ENCODE measurements at places on chromosomes 7 and 10.

DNA sequence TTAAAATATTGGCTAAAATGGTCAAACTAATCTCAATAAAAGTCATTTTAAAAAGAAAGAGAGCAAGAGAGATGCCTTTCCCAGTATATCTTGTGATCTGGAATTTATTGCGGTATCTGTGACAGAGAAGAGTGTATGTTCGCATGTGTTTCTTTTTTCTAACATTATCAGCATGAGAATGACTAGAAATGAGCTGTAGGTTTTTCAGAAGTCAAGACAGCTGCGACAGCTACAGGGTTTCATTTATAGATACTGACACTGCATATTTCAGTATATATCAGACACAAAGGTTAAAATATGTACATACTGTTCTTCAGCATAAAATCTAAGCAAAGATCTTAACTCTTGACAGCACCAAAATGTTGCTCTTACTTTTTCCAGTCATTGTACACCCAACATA is 215.8 kb downstream of the JAZF1 start:
- no peak for DNase-seq

DNA sequence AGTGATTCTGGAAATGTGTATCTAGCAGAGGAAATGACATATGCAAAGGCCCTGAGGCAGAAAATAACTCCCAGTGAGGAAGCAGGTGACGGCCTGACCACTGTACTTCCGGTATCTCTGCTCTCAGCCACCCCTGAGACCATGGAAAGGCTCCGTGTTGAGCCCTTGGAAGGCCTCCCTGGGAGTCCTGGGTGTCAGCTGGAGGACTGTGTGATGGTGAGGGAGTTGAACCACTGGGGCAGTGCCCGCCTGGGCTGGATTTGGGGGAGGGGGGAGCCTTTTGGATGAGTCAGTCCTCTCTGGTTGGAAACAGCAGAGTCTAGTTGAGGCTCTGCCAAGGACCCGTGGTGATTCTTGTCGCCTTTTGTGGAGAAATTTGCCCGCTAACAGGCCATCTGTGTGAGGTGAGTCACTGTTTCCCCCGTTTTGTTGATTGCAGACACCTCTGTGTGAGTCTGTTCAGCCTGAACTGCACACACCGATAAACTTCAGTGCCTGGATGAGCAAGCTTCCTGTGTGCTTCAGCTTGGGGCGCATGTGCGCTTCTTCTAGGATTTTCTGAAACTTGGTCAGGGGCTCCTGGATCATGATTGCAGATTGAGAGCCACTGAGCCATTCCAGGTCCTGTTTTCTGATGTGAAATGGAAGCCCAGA is 98.6 kb downstream of the GRK5 start:
- DNase-seq: peak; percentile 69

GRCh38 chr10:61894133-61894532 is 7.4 kb upstream of the ARID5B start:
- no peak for DNase-seq

- peak; percentile 44 for DNase-seq
These were observed 111.4 kb upstream of the GLCCI1 start for GRCh38 chr7:7857143-7857583.

GRCh38 chr7:101868191-101868950 is 50.9 kb downstream of the CUX1 start:
- DNase-seq: no peak

GRCh38 chr7:128989961-128990360 is 52.2 kb downstream of the IRF5 start:
- DNase-seq: no peak

GRCh38 chr7:112779667-112780066 is 10.5 kb downstream of the TMEM168 start:
- DNase-seq: no peak

- no peak for DNase-seq
These were observed 50.0 kb downstream of the PRF1 start for GRCh38 chr10:70552586-70552985.

All from GF-D8 (cell line).